NCI-H460 (cell line): ENCODE measurements at places on chromosomes 7 and 10. TPM values are rescaled to one million over a fixed set of nuclear protein-coding genes. Genes with fewer than 3 reads are reported as not detected.

PLPP4 gene
- total RNA-seq, result not detected in 2 replicates

OPALIN gene
- not detected in 2 replicates for total RNA-seq

ARL4A gene
- 44.0 and 51.8 TPM in 2 replicates for total RNA-seq

TMEM270 gene
- total RNA-seq, result 0.55 TPM in 1 of 2 replicates, not detected in the other

LOXL4 gene
- 0.09 and 0.20 TPM in 2 replicates for total RNA-seq

ADCYAP1R1 gene
- total RNA-seq, result not detected in 2 replicates

FHIP2A gene
- total RNA-seq, result 16.6 and 20.0 TPM in 2 replicates

TLX1 gene
- not detected in 2 replicates for total RNA-seq

CPN1 gene
- total RNA-seq, result not detected in 2 replicates

FAM25A gene
- total RNA-seq, result not detected in 2 replicates

SLC39A12 gene
- not detected in 2 replicates for total RNA-seq

SUGCT gene
- total RNA-seq, result 0.66 and 1.3 TPM in 2 replicates

ADRB1 gene
- total RNA-seq, result 2.4 and 2.6 TPM in 2 replicates

GIMAP6 gene
- not detected in 2 replicates for total RNA-seq

VAX1 gene
- 0.25 and 0.40 TPM in 2 replicates for total RNA-seq

TMEM178B gene
- 9.6 and 10.9 TPM in 2 replicates for total RNA-seq

ANKRD61 gene
- 0.46 and 0.72 TPM in 2 replicates for total RNA-seq

ZNF398 gene
- 10.2 and 10.7 TPM in 2 replicates for total RNA-seq

NUP42 gene
- total RNA-seq, result 63.0 and 85.0 TPM in 2 replicates

ANKRD30A gene
- total RNA-seq, result not detected in 2 replicates

MACC1 gene
- 6.4 and 9.4 TPM in 2 replicates for total RNA-seq

UBE2H gene
- total RNA-seq, result 55.0 and 60.0 TPM in 2 replicates

CPA2 gene
- total RNA-seq, result 0.59 and 0.75 TPM in 2 replicates

TEX47 gene
- not detected in 2 replicates for total RNA-seq

SFRP5 gene
- not detected in 2 replicates for total RNA-seq

ITPRID1 gene
- total RNA-seq, result not detected in 2 replicates

CALHM3 gene
- not detected in 2 replicates for total RNA-seq

PTF1A gene
- total RNA-seq, result not detected in 2 replicates

UNC5B gene
- 50.9 and 55.2 TPM in 2 replicates for total RNA-seq
